A549 treated with DMSO at 1 μM for 4 hours (cell line): ENCODE measurements at places on chromosomes 13 and 19. TPM values are rescaled to one million over a fixed set of nuclear protein-coding genes. Genes with fewer than 3 reads are reported as not detected.

Gene RDH8
- total RNA-seq: 0.26 to 0.63 TPM (median 0.44 TPM) in 5 replicates

Gene ZNF610
- not detected in 5 replicates for total RNA-seq

Gene KIR2DL1
- not detected in 5 replicates for total RNA-seq

Gene FAM216B
- not detected in 5 replicates for total RNA-seq

Gene EMC10
- 114 to 158 TPM (median 141 TPM) in 5 replicates for total RNA-seq

Gene VSTM1
- total RNA-seq: 0.48 to 1.0 TPM (median 0.62 TPM) in 5 replicates

Gene PSG6
- total RNA-seq: 0.06 to 0.13 TPM in 2 of 5 replicates, not detected in the others

Gene CATSPERD
- total RNA-seq: not detected in 5 replicates

Gene DAND5
- 0.07 to 0.13 TPM (median 0.11 TPM) in 3 of 5 replicates, not detected in the others for total RNA-seq

Gene KIR3DL2
- not detected in 5 replicates for total RNA-seq

Gene GJB2
- total RNA-seq: 0.85 to 1.2 TPM (median 1.1 TPM) in 5 replicates

Gene KLK3
- total RNA-seq: not detected in 5 replicates

Gene RASAL3
- 0.05 TPM in 1 of 5 replicates, not detected in the others for total RNA-seq

Gene PSG2
- total RNA-seq: 0.05 TPM in 1 of 5 replicates, not detected in the others

Gene THSD8
- 0.90 to 13.2 TPM (median 10.8 TPM) in 5 replicates for total RNA-seq

Gene KLF1
- total RNA-seq: 0.06 TPM in 1 of 5 replicates, not detected in the others

Gene ZNF112
- 1.7 to 2.5 TPM (median 2.1 TPM) in 5 replicates for total RNA-seq

Gene ZNF536
- not detected in 5 replicates for total RNA-seq

Gene ABHD8
- 2.0 to 3.6 TPM (median 3.2 TPM) in 5 replicates for total RNA-seq

Gene CCDC9
- 21.6 to 27.2 TPM (median 23.0 TPM) in 5 replicates for total RNA-seq

Gene GGACT
- total RNA-seq: 2.7 to 5.6 TPM (median 3.9 TPM) in 5 replicates

Gene SOX21
- 0.87 to 1.4 TPM (median 0.99 TPM) in 5 replicates for total RNA-seq

Gene TBXA2R
- 0.59 to 1.1 TPM (median 0.65 TPM) in 5 replicates for total RNA-seq

Gene SIGLEC14
- total RNA-seq: 0.06 to 0.07 TPM in 2 of 5 replicates, not detected in the others

Gene IGFL4
- total RNA-seq: 0.30 to 0.87 TPM (median 0.66 TPM) in 5 replicates

Gene CEACAM16
- 0.09 to 0.19 TPM (median 0.13 TPM) in 4 of 5 replicates, not detected in the other for total RNA-seq

Gene TMEM38A
- total RNA-seq: 1.3 to 1.7 TPM (median 1.4 TPM) in 5 replicates

Gene SMIM17
- 0.12 to 0.15 TPM in 2 of 5 replicates, not detected in the others for total RNA-seq

Gene SELENOV
- total RNA-seq: not detected in 5 replicates

Gene CGB1
- not detected in 5 replicates for total RNA-seq

Gene ETFB
- 180 to 255 TPM (median 204 TPM) in 5 replicates for total RNA-seq

Gene ZNF224
- 10.1 to 16.3 TPM (median 11.4 TPM) in 5 replicates for total RNA-seq

Gene DCUN1D2
- 9.0 to 11.1 TPM (median 10.1 TPM) in 5 replicates for total RNA-seq

Gene LAIR1
- 0.16 TPM in 1 of 5 replicates, not detected in the others for total RNA-seq

Gene ZNF440
- 0.04 to 0.14 TPM (median 0.11 TPM) in 5 replicates for total RNA-seq

Gene FBXO17
- total RNA-seq: 73.0 to 93.5 TPM (median 86.8 TPM) in 5 replicates

Gene ZNF416
- total RNA-seq: 4.0 to 4.9 TPM (median 4.6 TPM) in 5 replicates
